ENCODE measurements at places on chromosomes 16 and 17. TPM values are rescaled to one million over a fixed set of nuclear protein-coding genes. Genes with fewer than 3 reads are reported as not detected.
A peak's percentile ranks its signal among the peaks of the same experiment; 100 is the strongest.

The NOTUM gene
- not detected for polyA plus RNA-seq

The WNT9B gene
- not detected for polyA plus RNA-seq

GRCh38 chr17:55420067-55420775, 1.4 kb downstream of the MMD start:
- peak; percentile 84 for DNase-seq

DNA sequence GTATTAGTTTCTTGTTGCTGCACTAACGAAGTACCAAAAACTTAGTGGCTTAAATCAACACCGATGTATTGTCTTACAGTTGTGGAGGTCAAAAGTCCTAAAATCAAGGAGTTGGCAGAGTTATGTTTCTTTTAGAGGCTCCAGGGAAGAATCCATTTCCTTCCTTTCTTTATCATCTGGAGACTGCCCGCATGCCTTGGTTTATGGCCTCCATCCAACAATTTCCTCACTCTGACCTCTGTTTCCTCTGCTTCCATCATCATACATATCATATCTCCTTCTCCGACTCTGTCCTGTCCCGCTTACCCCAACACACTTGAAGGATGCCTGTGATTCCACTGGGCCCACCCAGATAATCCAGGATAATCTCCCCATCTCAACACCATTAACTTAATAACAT, 627.8 kb downstream of the KCNJ2 start:
- no peak for DNase-seq
